ENCODE measurements at places on chromosomes 13 and 19.

- peak; percentile 43 for DNase-seq
Measured at GRCh38 chr13:100646030-100646673, 28.4 kb downstream of the TMTC4 start.

- no peak for DNase-seq
Measured at GRCh38 chr13:81406639-81407292, 1065.8 kb upstream of the SPRY2 start.

DNA sequence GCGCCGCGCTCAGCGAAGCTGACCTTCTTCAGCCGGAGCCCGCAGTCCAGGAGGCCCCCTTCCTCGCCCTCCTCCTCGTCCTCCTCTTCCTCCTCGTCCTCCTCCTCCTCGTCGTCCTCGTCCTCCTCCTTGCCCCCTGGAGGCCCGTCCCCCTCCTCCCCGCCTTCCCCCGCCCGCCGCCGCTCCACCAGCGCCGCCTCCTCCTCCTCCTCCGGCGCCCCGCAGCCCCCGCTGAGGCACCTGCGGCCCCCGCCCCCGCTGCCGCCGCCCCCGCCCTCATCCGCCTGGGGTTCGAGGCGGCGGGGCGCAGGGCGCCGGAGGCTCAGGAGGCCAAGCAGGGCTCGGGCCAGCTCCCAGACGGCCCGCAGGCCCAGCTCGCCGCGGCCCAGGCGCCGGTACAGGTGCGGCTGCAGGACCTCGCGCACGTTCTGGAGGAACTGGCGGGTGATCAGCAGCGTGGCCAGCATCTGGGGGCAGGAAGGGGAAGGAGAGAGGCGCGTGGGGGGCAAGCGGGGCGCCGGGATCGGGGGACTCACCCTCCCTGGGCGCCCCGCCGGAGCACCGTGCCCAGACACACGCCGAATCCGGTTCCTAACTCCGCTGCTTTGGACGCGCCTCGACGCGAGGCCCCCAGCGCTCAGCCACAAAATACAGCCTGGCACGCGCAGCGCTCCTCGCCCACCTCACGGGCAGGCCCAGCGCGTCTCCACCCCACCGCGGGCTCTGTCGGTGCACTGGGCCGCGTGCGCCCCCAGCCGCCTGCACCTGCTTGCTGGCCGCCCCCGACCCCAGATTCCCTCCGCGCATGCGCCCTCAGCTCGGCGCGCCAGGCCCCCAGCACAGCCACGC lies 5.9 kb downstream of the ANO8 start:
- no peak for DNase-seq

GRCh38 chr13:101139081-101139480 lies 277.2 kb downstream of the NALCN start:
- DNase-seq = peak; percentile 82

DNA sequence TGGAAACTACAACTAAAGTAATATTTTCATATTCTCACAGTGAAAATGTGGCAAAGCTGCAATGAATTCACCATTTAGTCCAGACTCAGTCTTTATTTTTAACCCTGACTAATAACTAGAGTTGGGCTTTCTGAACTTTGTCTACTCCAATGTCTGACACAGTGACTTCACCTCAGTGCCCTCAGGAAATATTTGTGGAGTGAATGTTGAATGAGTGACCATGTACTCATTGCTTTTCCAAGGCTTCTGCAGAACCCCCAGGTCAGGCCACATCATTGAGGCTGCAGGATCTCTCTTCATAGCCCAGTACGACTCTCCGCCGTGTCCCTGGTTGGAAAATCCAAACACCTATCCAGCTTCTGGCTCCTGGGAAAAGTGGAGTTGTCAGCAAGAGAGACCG lies 1.8 kb downstream of the ZNF175 start:
- DNase-seq = peak; percentile 43

DNA sequence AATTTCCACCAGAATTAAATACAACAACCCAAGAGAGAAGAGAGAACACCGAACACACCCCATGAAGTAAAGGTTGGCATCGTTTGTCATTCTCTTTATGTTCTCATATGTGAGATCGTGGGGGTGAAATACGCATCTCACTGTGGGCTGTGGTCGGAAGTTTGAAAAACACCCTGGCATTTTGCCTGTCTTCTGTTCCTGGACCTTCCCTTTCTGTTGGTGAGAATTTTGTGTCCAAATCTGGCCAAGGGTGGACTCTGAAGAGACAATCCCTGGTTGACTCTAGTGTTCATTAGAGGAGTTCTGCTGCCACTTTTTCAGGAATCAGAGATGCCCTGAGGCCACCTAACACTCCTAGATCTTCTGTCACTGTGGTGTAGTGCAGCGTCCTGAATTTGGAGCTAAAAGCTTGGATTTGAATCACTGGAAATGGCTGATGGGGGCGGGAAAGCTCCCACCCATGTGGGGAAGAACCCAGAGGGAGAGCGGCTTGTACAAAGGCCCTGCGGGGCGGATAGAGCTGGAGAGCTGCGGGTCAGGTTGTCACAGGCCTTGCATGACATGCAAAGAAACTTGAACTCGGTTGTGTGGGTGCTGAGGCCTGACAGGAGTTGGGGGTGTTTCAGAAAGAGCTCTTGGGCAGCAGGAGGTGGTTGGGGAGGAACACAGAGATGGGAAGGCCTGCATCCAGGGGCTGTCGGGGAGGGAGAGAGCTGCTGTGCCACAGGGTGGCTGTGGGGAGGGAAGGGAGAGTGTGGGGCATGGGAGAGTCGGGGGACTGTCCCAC lies 11.1 kb upstream of the SPATA13 start:
- peak; percentile 44 for DNase-seq

GRCh38 chr19:53161123-53161522 lies 2.3 kb upstream of the ZNF347 start:
- DNase-seq = no peak

DNA sequence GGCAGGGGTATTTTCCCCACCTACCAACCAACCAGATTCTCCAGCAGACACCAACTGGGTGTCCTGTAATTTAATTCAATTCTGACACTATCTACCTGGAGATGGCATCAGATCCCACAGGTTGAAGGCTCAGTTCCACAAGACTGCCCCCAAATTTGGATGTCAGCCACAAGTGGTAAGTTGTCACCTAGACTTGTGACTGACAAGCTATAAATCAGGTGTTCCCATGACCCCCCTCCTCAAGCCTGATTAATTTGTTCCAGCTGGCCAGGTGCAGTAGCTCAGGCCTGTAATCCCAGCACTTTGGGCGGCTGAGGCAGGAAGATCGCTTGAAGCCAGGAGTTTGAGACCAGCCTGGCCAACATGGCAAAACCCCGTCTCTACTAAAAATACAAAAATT lies 10.6 kb upstream of the HAUS5 start:
- no peak for DNase-seq

DNA sequence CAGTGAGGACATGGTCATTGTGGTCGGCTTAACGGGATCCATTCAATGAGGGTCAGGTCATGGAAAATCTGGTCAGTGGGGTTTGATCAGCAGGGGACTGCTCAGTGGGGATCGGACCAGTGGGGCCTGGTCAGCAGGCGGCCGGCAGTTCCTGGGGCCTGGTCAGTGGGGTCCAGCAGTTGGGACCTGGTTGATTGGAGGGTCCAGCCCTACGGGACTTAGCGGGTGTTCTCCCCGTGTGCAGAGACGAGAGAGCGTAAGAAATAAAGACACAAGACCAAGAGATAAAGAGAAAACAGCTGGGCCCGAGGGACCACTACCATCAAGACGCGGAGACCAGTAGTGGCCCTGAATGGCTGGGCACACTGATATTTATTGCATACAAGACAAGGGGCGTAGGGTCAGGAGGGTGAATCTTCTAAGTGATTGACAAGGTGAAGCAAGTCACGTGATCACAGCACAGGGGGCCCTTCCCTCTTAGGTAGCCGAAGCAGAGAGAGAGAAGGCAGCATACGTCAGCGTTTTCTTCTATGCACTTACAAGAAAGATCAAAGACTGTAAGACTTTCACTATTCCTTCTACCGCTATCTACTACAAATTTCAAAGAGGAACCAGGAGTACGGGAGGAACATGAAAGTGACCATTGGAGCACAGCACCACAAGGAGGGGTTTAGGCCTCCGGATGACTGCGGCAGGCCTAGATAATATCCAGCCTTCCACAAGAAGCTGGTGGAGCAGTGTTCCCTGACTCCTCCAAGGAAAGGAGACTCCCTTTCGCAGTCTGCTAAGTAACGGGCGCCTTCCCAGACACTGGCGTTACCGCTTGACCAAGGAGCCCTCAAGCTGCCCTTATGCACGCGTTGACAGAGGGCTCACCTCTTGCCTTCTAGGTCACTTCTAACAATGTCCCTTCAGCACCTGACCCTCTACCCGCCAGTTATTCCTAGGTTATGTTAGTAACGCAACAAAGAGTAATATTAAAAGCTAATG lies 62.1 kb upstream of the TPM4 start:
- no peak for DNase-seq

GRCh38 chr19:42831221-42832019 lies 48.1 kb downstream of the PSG1 start:
- DNase-seq = peak; percentile 13

GRCh38 chr19:12035220-12036172 lies at the start of gene ZNF433:
ZNF433 (minus strand) TSS chr19:12035679; CDS start chr19:12035539, 140 bp downstream.
- DNase-seq = peak; percentile 72

DNA sequence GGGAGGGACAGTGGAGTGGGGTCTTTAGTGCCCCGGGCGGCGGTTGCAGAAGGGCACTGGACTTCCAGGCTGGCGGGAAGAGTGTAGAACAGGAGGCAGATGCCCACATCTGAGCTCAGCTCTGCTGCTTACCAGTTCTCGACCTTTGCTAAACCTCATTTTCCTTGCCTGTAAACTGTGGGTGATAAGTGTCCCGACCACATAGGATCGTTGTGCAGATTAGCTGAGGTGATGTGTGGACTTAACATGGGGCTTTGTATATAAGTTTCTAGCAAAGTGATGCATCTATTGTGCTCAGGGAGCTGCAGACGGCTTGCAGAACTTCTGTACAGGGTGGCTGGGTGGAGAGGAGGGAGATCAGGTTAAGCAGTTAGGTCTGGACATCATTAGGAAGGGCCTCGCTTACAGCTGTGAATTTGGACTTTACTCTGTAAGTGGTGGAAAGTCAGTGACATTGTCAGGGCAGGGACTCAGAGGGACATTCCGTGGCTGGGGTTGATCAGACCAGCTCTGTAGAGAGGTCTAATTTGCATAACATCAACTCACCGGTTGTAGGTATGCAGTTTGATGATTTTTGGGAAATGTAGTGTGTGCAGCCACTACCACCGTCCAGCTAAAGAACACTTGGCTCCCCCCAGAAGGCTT lies 70.0 kb downstream of the SPATA13 start:
- no peak for DNase-seq

GRCh38 chr19:7505682-7506384 lies 10.1 kb upstream of the ZNF358 start:
- DNase-seq = peak; percentile 42

DNA sequence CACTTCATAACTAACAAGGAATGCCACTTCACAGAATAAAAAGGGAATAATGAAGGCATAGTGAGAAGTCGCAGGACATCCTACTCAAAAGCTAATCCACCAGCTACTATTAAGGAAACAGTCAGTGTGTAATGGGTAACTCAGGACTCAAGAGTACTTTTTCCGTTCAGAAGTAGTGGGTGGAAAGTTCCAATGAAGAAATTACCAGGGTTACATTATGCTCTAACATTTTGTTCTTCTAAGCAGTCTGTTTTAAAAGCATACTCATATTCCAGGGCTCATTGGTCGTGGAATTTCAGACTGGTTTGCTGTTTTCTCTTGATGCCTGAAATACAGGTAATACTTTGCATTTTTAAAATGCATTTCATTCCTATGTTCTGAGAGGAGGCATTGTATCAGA lies 222.4 kb upstream of the IRS2 start:
- no peak for DNase-seq

DNA sequence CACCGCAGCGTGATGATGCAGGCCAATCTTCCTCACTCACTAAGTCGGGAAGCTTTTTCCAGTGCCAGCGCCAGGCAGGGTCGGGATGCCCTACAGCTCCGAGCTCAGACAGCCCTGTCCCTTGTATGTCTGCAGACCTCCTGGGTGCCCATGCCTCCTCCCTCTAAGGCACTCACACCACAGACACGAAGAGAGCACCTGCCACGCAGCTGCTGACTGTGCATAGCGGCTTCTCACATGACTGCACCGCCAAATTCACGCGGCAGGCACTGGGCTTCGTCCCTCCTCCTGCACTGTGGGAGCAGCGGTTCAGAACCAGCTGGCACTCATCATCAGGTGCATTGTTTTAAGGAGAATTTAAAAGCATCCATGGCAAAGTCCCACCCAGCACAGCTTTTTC lies 88.1 kb downstream of the SLC7A1 start:
- DNase-seq = no peak

DNA sequence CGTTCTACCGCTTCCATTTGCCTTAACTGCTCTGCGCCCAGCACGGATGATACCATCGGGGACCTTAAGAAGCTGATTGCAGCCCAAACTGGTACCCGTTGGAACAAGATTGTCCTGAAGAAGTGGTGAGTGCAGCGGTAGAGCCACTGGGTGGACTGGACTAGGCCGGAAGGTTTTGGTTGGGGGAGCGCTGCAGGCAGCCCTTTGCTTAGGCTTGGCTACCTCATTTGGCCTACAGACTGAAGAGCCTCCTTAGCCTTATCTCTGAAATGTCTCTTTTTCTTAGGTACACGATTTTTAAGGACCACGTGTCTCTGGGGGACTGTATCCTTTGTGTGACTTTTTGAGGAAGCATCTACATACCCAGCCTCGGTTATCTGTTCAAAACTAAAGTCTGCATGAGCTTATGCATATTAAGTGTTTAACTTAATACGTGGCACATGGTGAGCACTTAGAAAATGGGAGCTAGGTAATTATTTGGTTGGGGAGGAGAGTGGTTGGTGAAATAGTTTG lies 889 bp downstream of the UBL5 start:
- no peak for DNase-seq

DNA sequence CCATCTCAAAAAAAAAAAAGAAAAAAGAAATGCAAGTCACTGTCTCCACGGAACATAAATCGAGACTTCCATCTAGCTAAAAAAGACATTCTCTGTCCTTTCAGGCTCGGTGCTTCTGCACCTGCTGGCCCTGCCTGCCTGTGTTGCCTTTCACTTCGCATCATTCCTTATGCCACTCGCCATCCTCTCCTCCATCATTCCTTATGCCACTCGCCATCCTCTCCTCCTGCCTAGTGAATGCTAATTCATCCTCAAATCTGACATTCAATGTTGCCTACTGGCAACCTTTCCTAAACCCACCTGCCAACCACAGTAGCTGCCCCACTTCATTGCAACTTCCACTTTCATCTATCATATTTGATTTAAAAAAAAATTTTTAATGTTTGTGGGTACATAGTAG lies 36.7 kb downstream of the KCTD12 start:
- no peak for DNase-seq

- DNase-seq = no peak
Measured at GRCh38 chr19:14439014-14439413, 5.9 kb downstream of the PKN1 start.
